ENCODE measurements at places on chromosomes 11 and 22. TPM values are rescaled to one million over a fixed set of nuclear protein-coding genes. Genes with fewer than 3 reads are reported as not detected.

Gene LRRC56
- total RNA-seq, result 0.38 TPM

Gene ISX
- not detected for total RNA-seq

Gene BSX
- not detected for total RNA-seq

Gene RAG2
- total RNA-seq, result not detected

Gene DCHS1
- total RNA-seq, result 0.26 TPM

Gene OR6T1
- total RNA-seq, result not detected

Gene NCAPH2
- total RNA-seq, result 28.3 TPM

Gene TEX54
- not detected for total RNA-seq

Gene CDC42EP1
- 5.8 TPM for total RNA-seq

Gene SF1
- total RNA-seq, result 44.5 TPM

GRCh38 chr22:40036591-40037225 is 42.0 kb downstream of the FAM83F start:
- DNase-seq, result peak; percentile 50

- peak; percentile 80 for DNase-seq
Measured at GRCh38 chr11:121829159-121829643, 286.8 kb downstream of the BLID start.

GRCh38 chr11:60251485-60252212 is 8.7 kb upstream of the MS4A4E start:
- DNase-seq, result peak; percentile 31

DNA sequence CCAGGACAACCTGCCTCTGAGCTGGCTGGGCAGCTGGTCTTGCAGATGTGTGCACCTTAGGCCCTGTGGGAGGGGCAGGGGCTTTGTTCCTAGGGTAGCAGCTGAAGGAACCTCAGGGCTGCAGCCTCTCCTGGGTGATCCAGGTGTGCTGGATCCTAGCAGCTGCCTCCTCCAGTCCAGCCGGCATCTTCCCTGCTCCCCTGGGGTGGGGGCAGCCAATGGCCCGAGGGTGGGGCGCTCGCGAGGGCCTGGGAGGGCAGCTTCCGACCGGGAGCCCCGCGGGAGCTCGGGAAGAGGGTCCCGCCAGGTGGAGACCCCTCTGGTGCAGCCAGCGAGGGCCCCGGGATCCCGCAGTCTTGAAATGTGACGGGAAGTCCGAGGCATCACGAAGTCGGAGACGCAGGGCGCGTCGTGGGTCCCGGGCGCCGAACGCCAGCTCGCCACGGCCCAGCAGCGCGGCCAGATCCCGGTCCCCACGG is 1.7 kb downstream of the IFITM1 start:
- DNase-seq, result no peak

DNA sequence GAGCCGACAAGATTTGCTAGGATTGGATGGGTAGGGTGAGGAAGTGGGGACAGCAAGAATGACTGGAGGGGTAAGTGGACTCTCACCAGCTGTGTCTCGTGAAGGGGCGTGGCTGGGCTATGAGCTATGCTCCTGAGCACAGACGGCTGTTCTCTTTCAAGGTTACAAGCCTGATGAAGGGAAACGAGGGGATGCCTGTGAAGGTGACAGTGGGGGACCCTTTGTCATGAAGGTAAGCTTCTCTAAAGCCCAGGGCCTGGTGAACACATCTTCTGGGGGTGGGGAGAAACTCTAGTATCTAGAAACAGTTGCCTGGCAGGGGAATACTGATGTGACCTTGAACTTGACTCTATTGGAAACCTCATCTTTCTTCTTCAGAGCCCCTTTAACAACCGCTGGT is 19.9 kb downstream of the F2 start:
- no peak for DNase-seq

DNA sequence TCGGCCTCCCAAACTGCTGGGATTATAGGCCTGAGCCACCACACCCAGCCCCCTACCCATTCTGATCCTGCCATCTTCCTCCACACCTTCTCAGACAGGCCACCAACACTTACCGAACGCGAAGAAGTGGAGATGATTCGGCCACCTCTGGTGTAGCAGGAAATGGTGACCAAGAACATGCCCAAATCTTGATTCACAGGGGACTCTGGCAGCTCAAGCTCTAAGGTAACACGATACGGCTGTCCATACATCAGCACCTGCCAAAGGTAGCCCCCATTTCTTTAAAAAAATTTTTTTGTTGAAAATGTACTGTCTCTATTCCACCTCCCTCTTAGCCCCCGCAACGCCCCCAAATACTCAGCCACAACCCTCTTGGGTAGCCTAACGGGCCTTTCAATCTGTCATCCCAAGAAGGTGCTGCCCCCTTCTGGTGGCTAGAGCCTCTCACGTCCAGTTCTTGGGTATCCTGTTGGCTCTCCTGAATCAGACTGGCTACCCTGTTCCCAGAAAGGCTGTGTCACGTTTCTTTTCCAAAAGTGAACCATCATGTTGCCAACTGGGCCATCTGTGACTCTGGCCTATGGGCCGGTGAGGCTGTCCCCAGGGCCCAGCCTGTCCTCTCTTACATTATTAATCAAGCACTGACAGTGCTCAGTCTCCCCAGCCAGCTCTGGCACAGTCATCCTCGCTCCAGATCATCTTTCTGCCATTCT is 5.3 kb upstream of the LRRN4CL start:
- DNase-seq, result peak; percentile 68

- DNase-seq, result no peak
Measured at GRCh38 chr22:48896766-48897644, 930.7 kb downstream of the BRD1 start.

- no peak for DNase-seq
Measured at GRCh38 chr22:31094021-31094551, 13.0 kb downstream of the SMTN start.

- no peak for DNase-seq
Measured at GRCh38 chr22:45787759-45788158, 116.1 kb downstream of the ATXN10 start.

DNA sequence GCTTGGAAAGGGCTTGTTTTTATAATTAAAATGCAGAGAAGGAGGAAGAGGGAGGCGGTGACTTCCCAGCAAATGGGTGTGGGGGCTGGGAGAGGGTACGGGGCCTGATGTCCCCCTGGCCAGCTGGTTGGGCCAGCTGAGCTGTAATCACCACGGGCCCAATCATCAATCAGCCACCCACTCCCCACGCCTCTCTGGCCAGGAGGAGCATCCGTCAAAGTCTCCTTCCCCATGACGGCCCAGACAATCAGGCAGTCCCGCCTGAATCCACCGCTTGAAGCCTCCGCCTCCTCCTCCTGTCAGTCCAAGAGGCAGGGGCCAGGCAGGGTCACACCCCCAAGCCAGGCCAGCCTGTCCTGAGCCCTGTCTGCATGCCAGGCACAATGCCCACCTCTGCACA is 13.3 kb upstream of the CABP7 start:
- no peak for DNase-seq

- no peak for DNase-seq
Measured at GRCh38 chr22:24049978-24050377, 38.9 kb downstream of the CABIN1 start.

DNA sequence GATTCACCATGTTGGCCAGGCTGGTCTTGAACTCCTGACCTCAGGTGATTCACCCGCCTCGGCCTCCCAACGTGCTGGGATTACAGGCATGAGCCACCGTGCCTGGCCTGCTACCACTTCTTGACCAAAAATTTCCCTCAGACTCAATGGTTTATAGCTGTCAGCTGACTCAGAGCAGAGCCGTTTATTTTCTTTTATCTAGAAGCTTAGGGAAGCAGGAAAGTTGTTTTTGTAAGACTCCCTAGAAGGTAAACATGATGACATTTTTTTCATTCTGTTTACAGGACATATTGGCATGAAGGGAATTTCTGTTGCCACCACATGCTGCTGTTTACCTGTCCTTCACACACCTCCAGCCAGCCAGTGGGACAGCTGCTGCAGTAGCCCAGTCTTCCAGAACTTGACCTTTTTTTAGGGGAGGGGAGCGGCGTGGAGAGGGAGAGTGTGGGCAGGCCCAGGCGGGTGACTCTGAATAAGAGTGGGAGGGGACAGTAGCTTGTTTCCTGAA is 56.1 kb upstream of the PTPRJ start:
- peak; percentile 63 for DNase-seq

GRCh38 chr11:2580061-2580421 is 119.8 kb downstream of the KCNQ1OT1 start:
- DNase-seq, result no peak

- DNase-seq, result peak; percentile 73
Measured at GRCh38 chr11:12281571-12282478, 95.5 kb upstream of the PARVA start.

GRCh38 chr22:39169797-39170466 is 17.5 kb upstream of the CBX7 start:
- DNase-seq, result no peak

DNA sequence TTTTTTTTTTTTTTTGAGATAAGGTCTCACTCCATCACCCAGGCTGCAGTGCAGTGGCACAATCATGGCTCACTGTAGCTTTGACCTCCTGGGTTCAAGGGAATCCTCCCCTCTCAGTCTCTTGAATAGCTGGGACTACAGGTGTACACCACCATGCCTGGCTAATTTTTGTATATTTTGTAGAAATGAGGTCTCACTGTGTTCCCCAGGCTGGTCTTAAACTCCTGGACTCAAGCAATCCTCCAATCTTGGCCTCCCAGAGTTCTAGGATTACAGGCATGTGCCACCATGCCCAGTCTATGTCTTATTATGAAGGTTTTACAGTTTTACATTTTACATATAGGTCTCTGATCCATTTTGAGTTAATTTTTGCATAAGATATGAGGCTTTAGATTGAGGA is 20.4 kb upstream of the MAPK1 start:
- no peak for DNase-seq

DNA sequence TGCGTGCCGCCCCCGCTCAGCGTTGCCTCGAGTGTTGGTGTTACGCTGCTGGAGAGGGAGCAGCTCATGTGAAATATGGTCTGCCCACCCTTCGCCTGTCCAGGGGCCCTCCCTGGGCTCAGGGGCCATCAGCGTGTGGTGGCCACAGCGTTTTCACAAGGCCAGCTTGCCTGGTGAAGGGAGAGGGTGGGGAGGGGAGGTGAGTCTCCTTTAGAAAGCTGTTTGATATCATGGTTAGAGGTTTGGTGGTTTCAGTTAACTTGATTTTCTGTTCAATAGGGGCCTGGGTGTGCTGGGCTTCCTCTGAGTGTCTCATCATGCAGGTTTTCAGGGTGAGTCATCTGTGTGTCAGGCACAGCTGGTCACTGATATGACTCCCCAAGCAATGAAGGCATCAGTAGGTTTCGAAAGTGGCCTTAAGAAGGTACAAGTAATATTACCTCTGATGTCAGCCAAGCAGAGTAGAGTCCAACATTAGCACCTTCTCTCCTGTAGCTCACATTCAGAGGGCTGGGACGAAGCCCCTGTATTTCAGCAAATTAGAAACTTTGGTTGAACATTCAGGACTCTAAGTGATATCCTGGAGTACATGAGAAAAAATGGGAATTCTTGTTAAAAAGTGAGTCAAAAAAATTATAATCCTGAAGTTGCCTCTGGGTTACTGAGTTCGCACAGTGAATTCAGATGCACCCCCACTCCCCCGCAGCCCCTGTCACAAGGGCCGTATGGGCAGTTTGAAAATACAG is 172.5 kb downstream of the TBC1D22A start:
- peak; percentile 97 for DNase-seq

GRCh38 chr11:58787903-58788302 is 56.2 kb upstream of the GLYAT start:
- DNase-seq, result peak; percentile 88

DNA sequence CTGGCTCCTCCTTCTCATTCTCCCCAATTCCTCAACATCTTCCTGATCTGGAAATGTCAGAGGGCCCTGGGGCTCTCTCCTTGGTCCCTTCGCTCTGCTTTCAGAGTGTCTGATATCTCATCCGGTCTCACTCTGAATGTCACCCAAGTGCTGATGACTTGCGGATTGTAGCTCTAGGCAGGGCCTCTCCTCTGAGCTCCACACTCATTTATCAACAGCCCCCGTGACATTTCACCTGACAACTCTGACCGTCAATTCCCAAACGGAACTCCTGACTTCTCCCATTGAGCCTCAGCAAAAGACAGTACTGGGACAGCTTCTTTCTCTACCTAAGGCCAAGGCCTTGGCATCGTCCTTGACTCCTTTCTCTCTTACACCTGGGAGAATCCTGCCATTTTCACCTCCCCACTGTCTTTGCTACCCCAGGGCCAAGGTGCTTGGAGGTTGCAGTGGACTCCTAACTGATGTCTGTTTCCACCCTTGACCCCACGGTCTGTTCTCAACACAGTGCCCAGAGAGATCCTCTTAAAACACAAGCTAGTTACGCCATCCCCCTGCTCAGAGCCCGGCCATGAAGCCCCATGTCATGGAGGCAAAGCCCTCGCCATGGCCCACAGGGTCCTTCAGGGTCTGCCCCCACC is 57.5 kb upstream of the THY1 start:
- DNase-seq, result no peak

- DNase-seq, result no peak
Measured at GRCh38 chr22:27820896-27821866, 19.6 kb upstream of the MN1 start.

GRCh38 chr11:119710417-119710816 is 18.6 kb downstream of the NECTIN1 start:
- DNase-seq, result no peak

DNA sequence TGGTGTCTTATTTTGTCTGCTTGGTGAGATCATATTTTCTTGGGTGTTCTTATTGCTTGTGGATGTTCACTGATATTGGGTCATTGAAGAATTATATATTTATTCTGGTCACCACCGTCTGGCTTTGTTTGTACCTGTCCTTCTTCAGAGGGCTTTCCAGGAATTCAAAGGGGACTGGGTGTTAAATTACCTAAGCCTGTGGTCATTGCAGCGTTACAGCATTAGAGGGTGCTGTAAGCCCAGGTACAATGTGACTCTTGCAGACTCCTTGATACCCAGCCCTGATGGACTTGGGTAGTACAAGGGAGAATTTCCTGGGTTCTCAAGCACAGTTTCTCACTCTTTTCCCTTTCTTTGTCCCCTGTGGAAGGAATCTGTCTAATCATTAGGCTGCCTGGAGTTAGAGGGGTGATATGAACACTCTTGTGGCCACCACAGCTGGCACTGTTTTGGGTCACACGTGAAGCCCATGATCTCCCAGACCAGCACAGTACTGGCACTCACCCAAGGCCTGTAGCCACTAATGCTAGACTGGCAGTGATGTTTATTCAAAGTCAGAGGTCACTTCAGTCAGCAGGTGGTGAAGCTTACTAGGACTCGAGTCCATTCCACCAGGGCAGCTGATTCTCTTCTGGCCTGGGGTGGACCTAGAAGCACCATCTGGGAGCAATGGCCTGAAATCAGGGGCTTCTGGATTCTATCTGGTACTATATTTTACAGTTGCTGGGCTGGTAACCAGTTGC is 56.1 kb upstream of the NARS2 start:
- no peak for DNase-seq
